Stimulated activated CD4-positive, alpha-beta T cell treated with anti-CD3 and anti-CD28 coated beads, Interleukin-1b, Interleukin-23, amount 100 ng/mL, for 1 hour (primary cell): ENCODE measurements at places on chromosomes 11 and 22.

DNA sequence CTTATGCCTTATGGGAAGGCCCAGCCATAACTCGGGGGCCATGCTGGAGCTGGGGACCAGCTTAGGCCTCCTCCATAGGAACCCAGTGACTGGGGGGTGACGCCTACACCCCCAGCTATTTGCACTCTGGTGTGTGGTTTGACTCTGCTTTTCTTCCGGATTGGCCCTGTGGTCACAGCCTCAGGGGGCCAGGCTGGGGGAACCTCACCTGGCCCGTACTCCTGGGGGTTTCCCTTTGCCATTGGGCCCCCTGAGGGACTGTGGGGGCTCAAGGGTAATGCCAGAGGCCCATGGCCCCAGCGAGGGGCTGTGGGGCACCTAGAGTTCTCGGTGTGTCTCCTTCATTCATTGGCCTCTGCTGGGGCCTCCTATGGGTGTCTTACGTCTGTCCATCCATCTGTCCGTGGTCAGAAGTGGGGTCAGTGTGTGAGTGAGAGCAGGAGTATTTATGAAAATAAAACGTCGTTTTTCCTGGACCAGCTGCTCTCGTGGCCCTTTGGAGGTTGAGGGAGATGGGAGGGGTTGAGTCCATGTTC, 6.3 kb upstream of the SH3BP1 start:
- no peak for DNase-seq

DNA sequence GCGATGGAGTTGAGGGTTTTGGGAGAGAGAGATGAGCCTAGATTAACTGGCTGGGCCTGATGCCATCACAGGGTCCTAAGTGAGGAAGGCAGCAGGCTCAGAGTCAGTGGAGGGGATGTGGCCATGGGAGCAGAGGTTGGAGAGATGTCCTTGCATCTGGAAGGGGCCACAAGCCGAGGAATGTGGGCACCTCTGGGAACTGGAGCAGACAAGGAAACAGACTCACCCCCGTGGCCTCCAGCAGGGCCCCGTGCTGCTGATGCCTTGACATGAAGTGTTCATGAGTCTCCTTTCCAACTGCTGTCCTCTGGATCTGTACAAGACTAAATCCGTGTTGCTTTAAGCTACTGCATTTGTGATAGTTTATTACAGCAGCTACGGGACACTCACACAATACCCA, 49.2 kb downstream of the SHISAL1 start:
- no peak for DNase-seq

DNA sequence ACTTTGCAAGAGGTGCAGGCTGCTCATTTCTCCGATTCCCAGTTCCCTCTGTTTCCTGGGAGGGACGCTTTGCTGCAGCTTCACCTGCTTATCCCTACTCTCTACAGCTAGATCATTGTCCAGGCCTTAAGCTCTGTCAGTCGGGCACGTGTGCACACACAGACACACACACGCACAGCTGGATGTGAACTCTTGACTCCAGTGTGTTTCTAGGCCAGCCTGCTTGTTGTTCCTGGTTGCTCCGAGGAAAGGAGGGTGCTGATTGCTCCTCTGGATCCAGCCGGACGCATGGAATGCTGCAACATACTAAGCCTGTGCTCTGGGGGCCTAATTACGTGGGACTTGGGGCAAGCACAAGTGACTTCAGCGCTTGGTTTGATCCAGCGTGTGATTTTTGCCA, 19.7 kb downstream of the ZNRF3 start:
- DNase-seq, result no peak

GRCh38 chr11:72951193-72951592, 137.0 kb downstream of the ATG16L2 start:
- no peak for DNase-seq

DNA sequence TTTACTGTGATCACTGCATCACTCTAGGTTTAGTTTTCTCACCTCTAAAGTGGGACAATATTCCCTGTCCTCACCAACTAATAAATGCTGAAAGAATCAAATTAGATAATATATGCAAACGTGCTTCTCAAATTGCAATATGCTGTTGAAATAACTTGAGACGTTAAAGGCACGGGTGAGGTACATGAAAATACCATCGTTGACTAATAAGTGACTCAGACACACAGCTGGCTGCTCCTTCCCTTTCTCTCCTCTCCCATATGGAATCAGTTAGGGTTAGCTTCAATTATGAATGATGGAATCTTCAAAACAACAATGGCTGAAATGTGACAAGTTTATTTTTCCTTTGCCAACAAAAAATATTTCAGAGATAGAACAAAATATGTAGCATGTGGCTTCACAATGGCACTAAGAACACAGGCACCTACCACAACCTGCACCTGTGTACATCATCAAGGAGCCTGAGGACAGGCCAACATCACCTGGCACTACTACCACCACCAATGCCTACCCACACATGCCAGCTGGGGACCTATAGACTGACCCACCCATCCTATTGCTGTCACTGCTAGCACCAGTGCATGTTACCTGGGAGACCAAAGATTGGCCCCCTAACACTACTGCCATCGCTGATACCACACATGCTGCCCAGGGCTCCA, 13.7 kb downstream of the GDPD4 start:
- DNase-seq, result no peak

DNA sequence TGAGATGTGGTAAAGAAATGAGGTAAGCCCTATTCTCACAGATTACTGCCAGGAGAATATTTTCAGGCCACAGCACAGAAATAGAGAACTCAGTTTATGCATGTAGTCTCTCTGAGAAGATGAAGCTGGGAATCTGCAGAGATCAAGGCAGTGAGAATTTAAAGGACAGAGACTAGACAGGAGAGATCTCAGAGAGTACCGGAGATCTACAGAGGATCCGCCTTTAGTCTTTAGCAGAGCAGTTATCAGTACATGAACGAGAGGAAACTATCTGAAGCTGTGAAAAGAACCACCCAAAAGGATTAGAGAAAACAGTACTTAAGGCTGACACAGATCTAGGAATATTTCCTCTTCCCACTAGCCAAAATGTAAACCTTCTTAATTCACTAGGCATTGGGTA, 101.5 kb downstream of the DLG2 start:
- DNase-seq, result no peak

- no peak for DNase-seq
These were observed 10.5 kb downstream of the EMSY start for GRCh38 chr11:76455331-76455730.

DNA sequence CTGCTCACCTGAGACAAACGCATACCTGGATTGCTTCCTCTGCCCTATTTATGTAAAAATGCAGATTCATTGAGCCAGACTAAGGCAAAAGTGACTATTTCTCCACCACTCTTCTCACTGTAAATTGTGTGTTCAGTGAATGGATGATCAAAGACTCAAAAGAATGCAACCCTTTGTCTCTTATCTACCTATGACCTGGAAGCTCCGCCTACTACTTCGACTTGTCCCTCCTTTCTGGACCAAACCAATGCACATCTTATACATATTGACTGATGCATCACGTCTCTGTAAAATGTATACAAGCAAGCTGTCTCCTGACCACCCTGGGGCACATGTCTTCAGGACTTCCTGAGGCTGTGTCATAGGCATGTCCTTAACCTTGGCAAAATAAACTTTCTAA, 418.0 kb upstream of the SYN3 start:
- no peak for DNase-seq

GRCh38 chr11:111435046-111435698, 56.1 kb upstream of the POU2AF1 start:
- DNase-seq, result no peak

GRCh38 chr22:31346733-31347250, 646 bp upstream of the PATZ1 start:
- no peak for DNase-seq

- no peak for DNase-seq
These were observed 54.9 kb upstream of the LMO1 start for GRCh38 chr11:8318536-8318935.
